8988T (cell line): ENCODE measurements at places on chromosomes 1 and 21.

- DNase-seq: no peak
These were observed 46.2 kb downstream of the L1TD1 start for GRCh38 chr1:62240651-62241370.

GRCh38 chr1:244992833-244993232, 128.5 kb upstream of the HNRNPU start:
- no peak for DNase-seq

DNA sequence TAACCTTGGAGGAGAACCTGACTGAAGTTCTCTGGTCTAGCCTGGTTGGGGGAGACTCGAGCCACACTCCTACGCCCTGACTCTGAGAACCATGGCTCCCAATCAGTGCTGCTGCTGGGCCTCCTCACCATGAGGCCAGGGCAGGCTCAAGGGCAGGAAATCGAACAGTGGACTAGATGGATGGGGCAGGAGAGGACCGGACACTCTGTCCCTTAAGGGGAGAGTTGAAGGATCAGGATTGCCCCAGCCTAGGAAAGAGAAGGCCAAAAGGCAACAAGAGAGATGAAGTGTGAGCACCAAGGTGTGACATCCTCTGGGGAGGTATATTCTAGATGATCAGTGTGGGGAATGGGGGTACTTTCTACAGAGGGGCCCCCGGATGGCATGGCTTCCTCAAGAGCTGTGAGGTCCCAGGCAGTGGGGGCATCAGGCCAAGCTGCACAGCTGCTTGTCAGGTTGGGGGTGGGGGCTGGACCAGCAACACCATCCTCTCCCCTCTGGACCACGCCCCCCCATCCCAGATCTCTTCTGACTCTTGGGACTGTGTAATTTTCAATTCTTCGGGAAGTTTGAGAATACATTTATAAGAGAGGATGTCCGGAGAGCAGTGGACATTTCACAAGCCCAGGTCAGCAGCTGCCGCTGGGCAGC, 34.0 kb downstream of the MX1 start:
- DNase-seq: no peak

DNA sequence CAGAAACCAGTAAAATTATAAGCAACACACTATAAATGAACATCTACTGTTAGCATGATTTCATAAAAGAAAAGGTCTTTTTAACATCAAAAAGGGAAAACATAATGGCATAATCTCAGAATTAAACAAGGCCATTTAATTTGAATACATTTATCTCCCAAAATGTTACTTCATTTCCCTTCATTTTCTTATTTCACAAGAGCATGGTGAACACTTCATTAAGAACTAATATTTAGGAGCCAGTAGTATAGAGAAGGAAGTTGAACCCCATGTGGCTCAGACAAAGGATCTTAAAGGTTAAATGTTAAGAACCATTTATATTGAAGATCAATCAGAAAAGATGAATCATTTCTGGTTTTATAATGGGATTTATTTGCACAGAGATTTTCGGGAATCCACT, 981.7 kb downstream of the TTLL7 start:
- DNase-seq: no peak

DNA sequence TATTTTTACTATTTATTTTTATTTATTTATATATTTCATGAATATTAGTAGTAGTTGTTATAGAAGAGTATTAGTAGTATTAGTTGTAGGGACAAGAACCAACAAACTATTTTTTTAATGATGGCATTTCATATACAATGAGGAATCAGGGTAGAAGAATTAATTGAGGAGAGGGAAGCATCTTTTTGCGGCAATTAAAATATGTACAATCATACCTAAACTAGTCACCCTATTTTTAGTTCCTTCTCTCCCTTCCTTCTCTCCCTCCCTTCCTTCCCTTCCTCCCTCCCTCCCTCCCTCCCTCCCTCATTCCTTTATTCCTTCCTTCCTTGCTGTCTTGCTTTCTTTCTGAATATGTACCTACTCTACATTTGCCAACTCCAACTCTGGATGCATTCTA, 189.8 kb downstream of the GRIK1 start:
- DNase-seq: no peak

DNA sequence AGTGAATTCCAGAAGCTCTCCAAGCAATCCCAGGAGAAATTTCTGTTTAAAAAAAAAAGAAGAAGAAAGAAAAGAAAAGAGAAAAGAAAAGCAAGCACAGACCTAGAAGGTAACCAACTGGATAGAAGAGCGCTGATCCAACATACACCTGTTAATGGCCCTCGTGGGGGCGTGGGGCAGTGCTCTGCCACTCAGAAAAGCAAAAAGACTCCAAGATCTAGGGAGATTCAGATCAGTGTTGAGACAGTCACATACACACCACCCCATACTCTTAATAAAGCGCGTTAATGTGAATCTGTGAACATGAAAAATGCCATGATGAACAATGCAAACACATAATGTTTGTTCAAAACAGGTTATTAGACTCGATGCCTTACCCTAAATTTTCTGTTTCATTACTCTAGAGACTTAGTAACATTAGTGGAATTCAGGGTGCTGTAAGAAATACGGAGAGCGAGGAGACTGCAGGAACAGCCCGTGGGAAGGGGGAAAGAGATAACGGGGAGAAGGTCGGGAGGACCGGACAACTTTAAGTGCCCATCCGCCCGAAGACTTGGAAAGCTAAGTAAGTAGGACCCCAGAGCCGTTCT, 406 bp downstream of the NME7 start:
- DNase-seq: no peak

- no peak for DNase-seq
These were observed 32.4 kb downstream of the KCNN3 start for GRCh38 chr1:154837672-154838171.

DNA sequence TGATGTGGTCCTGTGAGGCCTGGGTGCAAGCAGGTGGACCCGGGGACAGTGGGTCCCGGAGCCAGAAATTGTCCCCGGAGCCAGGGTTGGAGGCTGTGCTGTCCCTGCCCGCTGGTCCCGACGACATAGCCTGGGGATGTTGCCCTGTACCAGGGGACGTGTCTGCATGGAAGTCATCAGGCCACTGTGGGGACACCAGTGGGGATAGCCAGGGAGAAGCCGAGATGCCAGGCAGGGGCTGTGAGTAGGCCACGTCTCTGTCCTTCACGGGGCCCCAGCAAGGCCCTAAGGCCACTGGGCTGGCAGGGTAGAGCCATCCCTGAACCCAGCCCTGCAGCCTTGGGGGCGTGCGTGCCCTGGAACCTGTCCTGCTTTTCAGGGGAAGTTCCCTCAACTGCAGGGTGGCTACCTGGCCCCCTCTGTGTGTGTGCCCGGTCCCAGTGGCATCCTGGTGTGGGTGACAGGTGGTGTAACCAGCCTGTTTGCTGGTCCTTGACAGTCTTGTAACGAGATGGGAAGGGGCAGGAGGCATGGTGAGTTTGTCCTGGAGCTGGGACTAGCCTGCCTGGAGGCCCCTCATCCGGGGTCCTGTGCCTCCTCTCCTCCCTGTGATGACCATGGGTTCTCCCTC, 73.2 kb downstream of the OBSCN start:
- no peak for DNase-seq

GRCh38 chr1:159068886-159069285, 7.7 kb downstream of the AIM2 start:
- no peak for DNase-seq

- DNase-seq: no peak
These were observed 72.8 kb downstream of the CD2 start for GRCh38 chr1:116826818-116827606.

DNA sequence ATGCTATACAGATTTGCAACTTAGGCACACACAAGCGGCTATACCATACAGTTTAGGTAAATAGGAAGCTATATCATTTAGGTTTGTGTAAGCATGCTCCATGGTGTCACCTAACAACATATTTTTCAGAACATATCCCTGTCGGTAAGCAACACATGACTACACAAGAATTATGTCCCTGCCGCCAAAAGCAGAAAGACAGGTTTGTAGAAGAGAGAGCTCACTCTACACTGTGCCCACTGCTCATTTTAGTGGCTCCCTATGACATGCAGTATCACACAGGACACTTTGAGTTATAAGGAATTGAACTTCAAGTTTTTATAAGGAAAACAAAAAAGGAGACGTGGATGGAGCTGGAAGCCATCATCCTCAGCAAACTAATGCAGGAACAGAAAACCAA, 132.5 kb upstream of the KAZN start:
- no peak for DNase-seq
